ENCODE measurements at places on chromosomes 1 and 21. TPM values are rescaled to one million over a fixed set of nuclear protein-coding genes. Genes with fewer than 3 reads are reported as not detected.

- no peak for DNase-seq
Observed at GRCh38 chr1:50796272-50796671, 163.8 kb downstream of the FAF1 start.

STUM gene
- 4.8 TPM for total RNA-seq

NGF gene
- total RNA-seq = 4.1 TPM

GRCh38 chr1:64073705-64074104 is 129.7 kb upstream of the UBE2U start:
- no peak for DNase-seq

DNA sequence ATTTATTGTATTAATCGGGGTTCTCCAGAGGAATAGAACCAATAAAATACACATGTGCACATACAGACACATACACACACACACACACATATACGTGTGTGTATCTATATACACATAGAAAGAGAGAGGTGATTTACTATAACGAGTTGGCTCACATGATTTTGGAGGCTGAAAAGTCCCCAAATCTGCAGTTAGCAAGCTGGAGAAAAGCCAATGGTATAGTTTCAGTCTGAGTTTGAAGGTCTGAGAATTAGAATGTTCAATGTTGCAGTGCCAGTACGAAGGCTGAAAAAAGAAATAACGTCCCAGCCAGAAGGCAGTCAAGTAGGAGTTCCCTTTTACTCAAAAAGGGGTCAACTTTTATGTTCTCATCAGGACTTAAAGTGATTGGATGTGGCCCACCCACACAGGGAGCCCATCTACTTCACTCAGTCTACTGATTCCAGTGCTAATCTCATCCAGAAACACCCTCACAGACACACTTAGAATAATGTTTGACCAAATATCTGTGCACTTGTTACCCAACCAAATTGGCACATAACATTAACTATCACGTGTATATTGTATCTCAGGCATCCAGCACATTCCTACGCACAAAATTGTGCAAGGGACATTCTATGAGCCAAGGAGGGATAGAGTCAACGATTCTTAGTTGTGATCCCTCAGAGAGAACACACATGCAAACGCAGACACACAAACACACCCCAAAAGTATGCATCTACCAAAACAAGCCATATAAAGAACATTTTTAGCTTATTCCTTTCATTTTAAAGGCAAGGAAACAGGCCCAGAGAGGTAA is 195.5 kb upstream of the DUSP10 start:
- no peak for DNase-seq

- no peak for DNase-seq
Observed at GRCh38 chr21:42684109-42684916, 30.9 kb downstream of the PDE9A start.

RABIF gene
- total RNA-seq = 13.9 TPM

- DNase-seq = no peak
Observed at GRCh38 chr1:228391411-228392020, 15.1 kb downstream of the TRIM11 start.

Measured in spinal cord (tissue), 10 donors.